ENCODE measurements at places on chromosomes 1 and 21.

DNA sequence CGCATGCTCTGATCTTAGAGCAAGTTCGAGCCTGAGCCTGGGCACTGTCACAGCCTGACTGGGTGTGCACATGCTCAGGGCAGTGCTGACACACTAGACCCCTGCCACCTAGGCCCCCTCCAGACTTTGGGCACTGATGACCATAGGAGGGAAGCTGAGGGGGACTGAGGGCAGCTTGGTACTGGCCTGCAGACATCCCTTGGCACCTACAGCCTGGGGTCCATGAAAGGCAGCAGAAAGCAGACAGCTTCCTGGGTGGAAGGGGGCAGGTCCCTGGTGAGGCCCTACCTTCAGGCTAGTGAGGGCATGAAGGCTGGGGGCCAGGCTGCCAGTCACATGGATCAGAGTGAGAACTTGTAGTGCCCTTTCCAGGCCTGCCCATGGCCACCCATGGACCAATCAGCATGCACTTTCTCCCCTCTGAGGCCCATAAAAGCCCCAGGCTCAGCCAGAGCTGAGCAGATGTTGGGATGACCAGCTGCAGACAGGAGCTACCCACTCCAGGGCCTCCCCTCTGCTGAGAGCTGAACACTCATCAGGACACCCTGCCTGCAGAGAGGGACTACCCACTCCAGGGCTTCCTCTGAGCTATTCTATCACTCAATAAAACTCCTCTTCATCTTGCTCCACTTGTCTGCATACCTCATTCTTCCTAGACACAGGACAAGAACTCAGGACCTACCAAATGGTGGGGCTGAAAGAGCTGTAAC is 680.8 kb downstream of the MATN1 start:
- DNase-seq, result no peak

DNA sequence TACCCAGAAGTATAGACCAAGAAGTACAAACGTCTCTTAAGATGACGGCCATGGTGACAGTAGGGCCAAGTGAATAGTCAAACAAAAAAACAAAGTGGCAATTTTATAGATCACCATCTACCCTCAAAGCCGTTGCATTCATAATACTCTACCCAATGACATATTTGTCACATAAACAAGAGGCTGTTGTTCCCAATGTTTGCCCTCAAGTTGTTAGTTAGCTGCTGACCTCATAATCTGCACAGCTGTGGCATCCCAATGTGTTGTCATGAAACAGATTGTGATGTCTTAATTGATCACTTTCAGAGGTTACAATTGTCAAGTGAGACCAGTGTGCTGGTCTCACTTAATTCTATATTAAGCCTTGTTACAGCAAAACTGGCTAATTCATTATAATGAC is 333.8 kb downstream of the ST6GALNAC3 start:
- no peak for DNase-seq

- DNase-seq, result no peak
Observed at GRCh38 chr1:178713259-178713658, 11.8 kb upstream of the RALGPS2 start.

DNA sequence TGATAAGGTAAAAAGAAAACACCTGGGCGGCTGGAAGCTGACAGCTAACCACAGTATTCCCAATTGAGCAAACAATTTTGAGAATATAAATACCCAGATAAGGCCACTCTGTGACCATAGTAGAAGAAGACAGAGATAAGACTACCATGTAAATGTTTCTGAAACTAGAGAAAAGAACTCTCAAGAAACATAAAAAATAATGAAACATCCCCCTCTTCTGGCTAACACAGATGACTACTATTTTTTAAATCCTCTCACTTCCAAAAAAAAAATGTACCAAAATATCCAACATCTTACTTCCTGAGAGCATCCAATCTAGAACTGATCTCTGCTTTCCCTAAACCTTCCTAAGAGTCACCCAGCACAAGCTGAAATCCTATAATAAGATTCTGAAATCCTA is 125.9 kb downstream of the HFM1 start:
- no peak for DNase-seq

GRCh38 chr1:110188035-110188618 is 22.0 kb upstream of the KCNC4 start:
- DNase-seq, result no peak

DNA sequence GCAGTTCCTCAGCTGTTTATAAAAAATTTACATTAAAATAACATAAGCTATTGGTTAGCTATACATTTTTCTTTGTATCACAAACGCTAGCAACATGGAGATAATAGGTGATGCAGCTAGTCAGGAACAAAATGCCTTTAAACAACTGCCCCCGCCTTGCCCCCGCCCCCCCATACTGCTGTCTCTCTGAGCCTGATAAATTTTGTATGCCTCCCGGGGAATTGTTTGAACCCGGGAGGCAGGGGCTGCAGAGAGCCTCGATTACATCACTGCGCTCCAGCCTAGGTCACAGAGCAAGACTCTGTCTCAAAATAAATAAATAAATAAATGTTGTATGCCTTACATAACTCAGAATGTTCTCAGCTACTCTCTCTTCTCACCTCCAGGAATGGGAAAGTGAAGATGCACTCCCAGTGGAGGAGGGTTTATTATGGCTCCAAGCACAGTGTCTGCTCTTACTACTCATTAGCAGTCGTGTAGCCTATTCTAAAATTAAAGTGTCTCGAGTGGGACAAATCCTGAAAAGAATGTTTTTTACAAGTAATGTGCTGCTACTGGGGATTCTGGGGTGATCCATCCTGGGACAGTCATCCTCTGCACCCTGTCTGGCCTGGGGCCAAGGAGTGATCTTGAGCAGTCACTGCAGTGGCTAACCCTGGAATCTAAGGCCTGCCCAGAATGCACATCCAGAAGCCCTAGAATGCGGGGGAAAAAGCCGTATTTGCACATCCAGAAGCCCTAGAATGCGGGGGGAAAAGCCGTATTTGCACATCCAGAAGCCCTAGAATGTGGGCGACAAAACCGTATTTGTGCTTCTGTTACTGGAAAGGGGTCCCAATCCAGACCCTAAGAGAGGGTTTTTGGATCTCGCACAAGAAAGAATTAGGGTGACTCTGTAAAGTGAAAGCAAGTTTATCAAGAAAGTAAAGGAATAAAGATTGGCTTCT is 39.4 kb upstream of the ZNF496 start:
- no peak for DNase-seq

DNA sequence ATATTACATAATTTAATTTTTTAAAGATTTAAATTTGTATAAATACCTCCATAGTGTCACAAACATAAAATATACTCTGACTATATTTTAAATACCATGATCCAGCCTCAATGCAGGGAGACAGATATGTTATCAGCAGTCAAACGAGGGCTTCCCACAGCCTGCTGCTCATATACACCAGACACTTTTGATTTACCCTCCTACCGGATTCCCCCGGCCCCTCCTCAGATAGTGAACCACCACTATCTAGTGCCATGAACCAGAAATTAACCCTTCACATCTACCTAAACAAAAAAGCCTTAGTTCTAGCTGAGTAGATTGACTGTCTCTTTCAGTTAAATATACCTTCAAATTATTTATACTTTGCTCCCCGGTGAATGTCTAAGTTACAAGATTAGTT is 52.4 kb upstream of the C1orf53 start:
- no peak for DNase-seq

DNA sequence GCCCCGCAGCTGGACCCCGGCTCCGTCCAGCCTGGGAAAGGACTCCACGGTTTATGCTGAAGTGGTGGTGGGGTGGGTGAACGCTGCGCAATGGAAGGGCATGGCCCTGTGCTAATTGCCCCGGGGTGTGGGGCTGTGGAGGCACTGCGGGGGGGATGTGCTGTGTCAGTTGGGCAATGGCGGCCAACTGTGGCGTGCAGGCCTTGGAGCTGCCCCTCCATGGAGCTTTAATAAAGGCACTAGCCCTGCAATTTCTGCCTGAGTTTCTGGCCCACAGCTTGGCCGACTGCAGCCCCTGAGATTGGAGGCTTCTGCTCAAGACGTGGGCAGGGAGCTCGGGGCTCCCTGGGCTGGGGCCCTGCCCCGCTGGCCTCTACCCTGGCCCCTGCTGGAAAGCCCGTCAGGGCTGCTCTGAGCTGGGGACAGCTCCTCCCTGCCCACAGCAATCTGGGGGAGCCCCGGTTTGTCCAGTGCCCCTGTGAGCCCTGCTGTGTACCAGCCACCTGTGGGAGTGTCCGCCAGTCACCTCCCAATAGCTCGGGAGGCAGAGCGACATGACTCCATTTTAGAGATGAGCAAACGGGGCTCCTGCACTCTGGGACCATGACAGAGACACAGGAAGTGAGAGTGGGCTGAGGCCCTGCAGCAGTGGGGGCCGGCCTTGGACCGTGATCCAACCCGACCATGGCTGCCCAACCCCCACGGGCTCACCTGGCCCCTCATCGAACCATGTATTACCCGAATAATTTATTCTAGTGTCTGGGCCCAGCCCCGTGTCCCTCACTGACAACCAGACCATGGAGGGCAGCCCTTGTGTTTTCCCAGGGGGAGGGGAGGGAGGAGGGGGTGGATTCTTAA is 8.7 kb upstream of the TNFRSF14 start:
- no peak for DNase-seq

DNA sequence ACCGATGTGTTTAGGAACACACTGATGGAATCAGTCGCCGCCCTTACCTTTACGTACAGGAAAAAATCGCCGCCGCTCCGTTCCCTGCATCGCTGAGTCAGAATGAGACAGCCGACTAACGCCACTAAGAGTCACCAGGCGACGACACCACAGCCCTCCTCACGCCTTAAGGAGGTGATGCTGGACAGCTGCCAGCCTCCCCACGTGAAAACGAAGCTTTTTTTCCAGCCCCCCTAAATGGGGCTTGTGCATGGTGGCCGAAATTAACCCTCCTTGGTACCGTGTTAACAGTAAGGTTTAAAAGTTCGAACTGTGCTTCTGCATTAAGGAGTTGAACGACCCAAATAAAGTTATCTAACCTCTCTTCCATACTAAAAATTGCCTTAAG is 511 bp downstream of the DNTTIP2 start:
- DNase-seq, result no peak

DNA sequence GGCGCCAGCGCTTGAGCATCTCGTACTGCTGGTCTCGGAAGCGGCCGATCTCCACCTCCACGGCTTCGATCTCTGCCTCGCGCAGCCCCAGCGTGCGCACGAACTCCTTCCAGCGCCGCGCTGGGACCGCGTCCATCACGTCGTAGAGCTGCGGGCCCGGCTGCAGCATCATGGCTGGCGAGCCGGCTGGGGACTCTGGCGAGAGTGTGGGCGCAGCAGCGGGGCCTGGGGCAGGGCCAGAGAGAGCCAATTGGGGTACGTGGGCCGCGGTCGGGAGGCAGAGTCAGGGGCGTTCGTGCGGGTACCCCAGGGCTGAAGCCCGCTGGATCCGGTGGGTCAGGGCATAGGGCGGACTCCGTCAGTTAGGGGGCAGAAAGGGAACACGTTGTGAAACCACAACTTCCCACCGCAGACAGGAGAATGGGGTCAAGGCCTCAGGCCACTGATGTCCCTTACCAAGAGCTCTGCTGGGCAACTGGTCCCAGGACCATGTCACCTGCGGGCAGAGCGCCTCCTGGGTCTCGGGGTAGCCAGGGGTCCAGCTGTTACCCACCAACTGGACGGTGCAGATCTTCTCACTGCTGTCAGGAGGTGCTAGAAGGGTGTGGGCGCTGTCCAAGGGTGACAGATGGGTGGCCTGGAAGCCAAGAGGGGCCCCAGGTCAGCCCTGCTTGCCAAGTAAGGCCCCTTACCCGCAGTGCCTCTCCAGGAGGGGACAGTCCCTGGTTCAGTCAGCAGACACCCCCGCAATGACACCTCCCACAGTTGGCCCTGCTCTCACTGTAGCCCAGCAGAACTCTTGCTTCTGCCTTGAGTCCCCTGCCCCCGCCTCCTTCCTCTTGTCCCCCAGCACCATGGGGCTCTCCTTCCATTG is 4.2 kb downstream of the TNFRSF25 start:
- DNase-seq, result no peak

- DNase-seq, result no peak
Observed at GRCh38 chr1:18893120-18893519, 9.2 kb downstream of the ALDH4A1 start.

DNA sequence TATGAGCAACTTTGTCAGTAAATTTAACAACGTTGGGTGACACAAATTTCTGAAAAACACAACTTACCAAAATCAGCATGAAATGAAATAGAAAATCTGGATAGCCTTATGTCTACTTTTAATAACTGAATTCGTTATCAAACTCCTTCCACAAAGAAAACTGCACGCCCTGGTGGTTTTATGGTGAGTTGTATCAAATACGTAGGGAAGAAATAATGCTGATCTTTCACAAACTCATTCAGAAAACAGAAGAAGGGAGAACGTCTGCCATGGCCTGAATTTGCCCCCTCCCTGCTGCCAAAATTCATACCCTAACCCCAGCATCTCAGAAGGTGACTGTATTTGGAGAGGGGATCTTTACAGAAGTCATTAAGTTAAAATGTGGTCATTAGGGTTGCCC is 50.0 kb upstream of the COL18A1 start:
- DNase-seq, result no peak

DNA sequence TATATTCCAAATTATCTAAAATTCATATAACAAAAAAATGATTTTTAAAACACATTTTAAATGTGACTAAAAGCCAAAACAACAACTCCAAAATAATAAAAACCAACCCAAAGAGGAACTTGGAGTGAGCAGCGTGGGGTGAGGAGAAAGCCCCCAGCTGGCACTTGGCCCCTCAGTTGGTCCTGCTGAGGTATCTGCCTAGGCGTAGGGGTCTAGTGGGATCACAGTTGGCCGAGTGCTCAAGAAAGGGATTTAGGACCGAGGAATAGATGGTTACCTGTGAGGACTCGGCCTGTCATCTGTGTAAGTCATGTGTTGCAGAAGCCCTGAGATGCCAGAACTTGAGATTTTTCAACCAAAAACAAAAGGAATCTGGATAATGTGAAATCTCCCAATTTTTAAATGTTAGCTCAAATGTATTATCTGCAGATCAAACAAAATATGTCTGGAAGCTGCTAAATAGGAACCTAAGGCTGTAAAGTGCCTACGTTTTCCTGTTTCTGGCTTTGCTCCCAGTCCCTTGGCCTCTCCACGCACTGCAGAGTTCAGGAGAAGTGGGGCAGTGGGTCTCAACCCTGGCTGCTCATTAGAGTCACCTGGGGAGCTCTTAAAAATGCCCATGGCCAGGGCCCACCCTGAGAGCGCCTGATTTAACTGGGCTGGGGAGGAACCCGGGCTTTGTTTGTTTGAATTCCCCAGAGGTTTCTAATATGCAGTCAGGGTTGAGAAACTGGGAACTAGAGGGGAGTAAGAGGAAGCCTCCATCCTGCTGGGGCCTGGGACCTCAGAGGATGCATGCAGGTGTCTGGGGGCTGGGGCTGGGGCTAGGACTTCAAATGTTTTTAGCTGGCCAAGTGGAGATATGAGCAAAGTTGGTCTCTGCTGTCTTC is 38.5 kb upstream of the LDLRAP1 start:
- DNase-seq, result no peak

- DNase-seq, result no peak
Observed at GRCh38 chr1:215594640-215595039, 27.5 kb downstream of the KCTD3 start.

Data from non-pigmented ciliary epithelial cell (primary cell).